ENCODE measurements at places on chromosomes 12 and 14.
A peak's percentile ranks its signal among the peaks of the same experiment; 100 is the strongest.

- no peak for DNase-seq
These were observed 23.7 kb downstream of the PPM1H start for GRCh38 chr12:62911286-62911685.

- no peak for DNase-seq
These were observed 165.9 kb downstream of the DERA start for GRCh38 chr12:16076970-16077522.

DNA sequence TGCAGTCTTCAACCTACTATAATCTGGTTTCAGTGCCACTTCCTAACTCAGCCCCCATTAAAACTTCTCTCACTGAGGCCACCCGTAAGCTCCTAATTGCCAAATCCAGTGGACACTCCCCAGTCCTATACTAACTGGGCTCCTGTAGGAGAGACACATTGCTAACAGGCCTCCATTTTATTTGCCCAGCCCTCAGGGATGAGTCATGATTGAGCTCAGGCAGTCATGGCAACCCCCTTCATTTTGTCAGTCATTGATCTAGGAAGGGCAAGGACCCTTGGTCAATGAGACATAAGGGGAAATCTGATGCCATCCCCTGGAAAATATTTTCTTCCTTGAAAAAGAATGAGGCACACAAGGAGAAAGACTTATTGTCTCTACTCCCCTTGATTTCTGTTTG, 70.1 kb upstream of the HIF1A start:
- DNase-seq, result no peak

- DNase-seq, result no peak
These were observed 84.1 kb upstream of the TRAF3 start for GRCh38 chr14:102693006-102693755.

DNA sequence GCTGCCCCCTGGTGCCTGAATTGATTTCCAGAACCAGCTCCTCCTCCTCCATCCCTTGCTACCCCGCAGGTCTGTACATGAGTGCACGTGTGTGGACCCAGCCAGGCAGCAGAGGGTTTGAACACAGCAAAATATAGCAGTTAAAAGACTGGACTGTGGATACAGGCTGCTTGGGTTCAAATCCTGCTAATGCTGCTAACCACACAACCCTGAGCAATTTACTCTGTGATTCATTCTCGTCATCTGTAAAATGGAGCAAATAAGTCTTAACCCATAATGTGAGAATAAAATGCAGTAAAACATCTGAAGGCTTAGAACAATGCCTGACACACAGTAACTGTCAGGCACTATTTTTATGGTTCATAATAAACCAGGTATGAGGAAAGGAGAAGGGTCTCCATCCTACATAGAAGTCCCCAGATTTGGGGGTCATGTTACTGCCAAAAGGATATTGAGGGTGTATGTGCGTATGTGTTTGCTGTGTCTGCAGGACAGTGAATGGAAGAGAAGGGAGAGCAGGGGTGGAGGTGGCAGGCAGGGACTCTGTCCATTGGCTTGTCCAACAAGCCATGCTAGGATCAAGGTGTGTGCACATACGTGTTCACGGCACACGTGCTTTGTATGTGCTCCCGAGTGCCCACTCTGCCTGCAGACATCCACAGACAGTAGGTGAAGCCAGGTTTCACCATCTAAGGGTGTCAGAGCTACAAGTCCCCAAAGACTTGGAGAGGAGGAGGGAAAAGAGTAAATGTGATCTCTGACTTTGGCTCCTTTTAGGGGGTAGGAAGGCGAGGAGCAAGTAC, 1.5 kb upstream of the STAT6 start:
- DNase-seq, result no peak

DNA sequence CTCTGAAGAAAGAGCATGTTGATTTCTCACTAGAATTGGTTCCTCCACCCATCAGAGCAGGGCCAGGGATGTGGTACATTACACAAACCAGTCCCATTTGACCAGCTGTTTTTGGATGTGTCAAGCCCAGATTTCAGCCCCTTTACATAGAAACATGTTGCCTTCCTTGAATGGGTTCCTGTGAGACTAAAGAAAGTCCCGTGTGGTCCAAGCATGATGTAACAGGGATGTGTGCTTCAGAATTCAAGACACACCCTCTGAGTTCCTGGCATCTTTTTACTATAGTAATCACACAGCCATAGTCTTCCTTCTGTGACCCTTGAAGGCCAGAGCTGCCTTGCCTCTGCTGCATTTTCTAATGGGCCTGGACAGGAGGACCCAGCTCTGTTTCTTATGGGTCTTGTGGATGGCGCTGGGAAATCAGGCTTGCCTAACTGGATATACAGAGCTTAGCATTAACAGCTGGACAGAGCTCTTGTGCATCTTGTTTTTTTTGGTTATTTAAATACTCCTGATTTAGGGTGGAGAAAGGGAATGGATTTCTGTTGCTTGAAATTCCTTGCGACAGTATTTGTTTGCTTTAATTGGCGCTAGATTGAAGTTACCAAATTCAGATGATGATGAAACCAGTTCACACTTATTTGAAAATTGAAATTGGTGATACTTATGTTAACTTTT, 341.0 kb downstream of the ZFP36L1 start:
- no peak for DNase-seq

DNA sequence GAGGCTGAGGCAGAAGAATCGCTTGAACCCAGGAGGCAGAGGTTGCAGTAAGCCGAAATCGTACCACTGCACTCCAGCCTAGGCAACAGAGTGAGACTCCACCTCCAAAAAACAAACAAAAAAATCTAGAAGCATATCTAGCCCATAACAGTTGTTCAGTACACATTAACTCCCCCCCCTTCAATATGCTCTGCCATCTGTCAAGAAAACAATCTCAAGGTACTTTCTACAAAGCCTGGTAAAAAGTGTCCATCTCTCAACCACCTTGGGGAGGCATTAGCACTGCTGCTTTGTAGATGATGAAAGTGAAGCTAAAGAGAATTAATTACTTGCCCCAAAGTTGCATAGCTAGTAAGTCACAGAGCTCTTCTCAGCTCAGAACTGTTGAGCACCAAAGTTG, 24.9 kb downstream of the LGALS3 start:
- DNase-seq, result no peak

- DNase-seq, result no peak
These were observed 73.9 kb downstream of the HSD17B6 start for GRCh38 chr12:56836800-56837663.

- no peak for DNase-seq
These were observed 1359.5 kb downstream of the AACS start for GRCh38 chr12:126424696-126425095.

- peak; percentile 10 for DNase-seq
These were observed 10.0 kb downstream of the LRCOL1 start for GRCh38 chr12:132600048-132601032.

GRCh38 chr14:105093038-105093430, 27.8 kb upstream of the GPR132 start:
- no peak for DNase-seq

DNA sequence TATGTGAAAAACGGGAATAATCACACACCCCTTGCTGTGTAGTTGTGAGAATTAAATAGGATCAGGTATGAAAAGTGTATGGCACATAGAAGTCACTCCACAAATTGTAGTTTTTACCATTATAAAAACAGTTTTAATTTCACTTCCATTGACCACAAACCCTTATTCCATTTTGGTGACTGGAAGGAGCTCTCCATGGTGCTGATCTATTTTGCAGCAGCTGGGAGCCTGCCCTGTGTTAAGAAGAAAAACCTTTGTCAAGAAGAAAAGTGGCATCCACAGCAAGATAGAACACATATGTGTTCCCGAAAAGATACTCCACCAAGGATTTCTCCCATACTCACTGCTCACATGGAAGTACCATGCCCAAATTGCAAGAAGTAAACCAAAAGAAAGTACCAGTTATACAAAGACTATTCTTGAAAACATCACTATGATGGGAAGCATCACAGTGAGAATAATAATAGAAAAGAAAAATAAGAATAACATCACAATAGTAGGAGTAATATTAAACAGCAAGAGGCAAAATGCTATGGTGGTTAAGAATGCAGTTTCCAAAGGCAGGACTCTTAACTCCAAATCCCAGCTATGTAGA, 58.7 kb downstream of the TUNAR start:
- DNase-seq, result no peak

DNA sequence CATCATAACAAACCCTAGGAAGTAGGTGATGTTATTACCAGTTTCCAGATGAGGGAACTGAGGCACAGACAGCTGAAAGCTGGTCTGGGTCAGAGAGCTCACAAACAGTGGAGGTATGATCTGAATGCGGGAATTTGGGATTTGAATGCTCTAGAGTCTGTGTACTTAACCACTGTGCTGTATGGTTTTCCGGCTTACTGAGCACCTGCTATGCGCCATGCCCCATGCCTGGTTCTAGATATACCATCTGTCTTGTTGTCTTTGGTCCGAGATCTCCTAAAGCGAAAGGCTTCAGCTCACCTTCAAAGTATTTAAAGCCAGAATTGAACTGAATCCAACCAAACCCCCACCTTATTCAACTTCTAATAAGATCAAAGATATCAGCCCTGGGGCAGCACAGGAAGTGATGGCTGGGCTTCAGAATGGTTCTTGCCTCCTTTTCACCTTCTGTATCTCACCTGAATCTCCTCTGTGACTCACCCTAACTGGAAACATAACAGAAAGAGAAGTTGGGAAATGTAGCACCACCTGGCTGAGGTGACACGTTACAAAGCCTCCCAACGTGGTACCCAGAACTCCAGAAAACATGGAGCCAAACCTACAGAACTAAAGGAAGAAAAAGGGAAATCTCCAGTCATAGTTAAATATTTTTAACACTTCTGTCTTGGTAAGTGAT, 54.3 kb downstream of the PRMT8 start:
- DNase-seq, result no peak

DNA sequence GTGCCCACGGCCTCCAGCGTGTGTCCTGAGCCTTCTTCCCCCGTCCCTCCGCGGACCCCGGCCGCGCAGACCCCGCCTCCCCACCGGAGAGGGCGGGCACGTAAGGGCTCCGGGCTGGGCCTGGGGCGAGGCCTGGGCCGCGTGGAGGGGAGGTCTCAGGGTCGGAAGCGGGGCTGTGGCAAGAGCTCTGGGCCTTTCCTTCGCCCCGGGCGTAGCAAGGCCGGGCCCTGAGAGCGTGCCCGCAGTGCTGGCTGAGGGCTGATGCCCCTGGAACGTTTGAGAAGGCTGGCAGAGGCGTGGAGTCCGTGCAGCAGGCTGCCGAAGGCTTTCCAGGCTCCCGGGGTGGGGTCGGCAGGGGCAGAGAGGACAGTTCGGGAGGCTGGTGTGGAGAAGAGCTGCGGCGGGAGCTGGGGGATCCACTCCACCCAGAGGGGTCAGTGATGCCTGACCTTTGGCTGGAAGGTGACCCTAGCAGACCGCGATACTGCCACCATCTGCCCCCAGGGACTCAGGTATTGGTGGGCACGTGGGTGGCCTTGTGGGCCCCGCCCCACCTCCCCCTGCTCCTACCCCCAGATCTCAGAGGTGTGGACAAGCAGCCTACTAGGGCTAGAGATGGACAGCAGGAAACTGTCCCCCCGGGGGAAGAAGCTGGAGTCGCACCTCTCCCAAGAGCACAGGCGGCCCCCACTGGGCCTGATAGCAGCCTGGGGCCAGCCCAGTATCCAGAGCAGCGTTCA, 558 bp downstream of the TEX22 start:
- no peak for DNase-seq

GRCh38 chr14:101113108-101113612, 209.6 kb upstream of the RTL1 start:
- no peak for DNase-seq

DNA sequence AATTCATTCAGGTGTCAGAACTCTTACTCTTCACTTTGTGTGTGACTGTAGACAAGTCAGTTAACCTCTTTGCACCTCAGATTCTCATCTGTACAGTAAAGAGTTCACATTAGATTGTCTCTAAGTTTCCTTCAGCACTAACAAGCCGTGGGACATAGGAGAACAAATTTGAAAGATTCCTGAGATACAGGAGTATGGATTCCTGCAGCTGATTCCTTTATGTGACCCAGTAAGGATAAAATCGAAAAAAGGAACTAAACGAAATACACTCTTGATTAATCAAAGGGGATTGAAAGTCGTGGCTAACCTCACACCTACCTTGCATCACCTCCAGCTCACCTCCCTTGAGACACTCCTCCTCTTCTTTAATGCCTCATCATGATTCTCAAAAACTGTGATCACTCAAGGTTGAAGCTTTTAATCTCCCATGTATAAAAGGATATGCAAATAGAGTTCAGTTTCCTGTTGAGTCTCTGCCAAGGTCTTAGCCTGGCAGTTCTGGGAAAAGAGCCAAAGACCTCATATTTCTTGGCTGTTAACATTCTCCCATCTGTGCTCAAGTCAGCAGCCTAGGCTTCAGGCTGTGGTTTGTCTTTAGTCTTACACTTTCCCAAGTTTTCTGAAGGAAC, 156.6 kb downstream of the DAD1 start:
- DNase-seq, result peak; percentile 40

DNA sequence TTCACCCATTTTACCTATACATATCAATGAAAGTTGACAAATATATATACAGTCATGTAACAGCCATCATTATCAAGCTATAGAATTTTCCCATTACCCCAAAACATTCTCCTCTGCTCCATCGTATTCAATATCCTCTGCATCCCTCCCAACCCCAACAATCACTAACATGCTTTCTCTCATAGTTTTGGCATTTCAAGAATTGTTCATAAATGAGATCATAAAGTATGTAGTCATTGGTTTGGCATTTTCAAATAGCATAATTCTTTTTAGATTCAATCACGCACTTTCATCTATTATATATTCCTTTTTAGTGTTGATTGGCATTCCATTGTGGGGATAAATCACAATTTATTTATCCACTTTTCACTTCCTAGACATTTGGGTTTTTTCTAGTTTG, 866.0 kb upstream of the TMEM132C start:
- DNase-seq, result no peak

GRCh38 chr14:26067786-26068459, 529.9 kb downstream of the NOVA1 start:
- DNase-seq, result no peak

DNA sequence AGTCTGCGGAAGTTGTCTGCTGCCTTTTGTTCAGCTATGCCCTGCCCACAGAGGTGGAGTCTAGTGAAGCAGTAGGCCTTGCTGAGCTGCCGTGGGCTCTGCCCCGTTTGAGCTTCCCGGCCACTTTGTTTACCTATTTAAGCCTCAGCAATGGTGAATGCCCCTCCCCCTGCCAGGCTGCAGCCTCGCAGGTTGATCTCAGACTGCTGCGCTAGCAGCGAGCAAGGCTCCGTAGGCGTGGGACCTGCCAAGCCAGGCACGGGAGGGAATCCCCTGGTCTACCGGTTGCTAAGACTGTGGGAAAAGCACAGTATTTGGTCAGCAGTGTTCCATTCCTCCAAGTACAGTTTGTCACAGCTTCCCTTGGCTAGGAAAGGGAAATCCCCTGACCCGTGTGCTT, 143.6 kb downstream of the DYRK2 start:
- DNase-seq, result no peak

DNA sequence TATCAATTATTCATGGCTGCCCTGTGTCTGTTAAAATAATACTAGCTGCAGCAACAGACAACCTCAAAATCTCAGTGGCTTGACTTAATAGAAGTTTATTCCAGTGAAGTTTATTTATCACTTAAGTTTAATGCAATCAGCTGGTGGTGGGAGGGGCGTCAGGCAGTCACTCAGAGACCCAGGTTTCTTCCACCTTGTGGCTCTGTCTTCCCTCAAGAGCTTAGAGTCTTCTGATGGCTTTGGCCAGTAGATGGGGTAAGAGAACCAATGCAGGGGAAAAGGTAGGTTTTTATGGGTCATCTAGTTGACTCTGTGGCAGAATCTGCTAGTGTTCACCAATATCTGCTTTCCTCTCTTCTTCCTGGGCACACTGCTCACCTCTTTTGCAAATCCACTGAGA, 668.9 kb downstream of the AACS start:
- DNase-seq, result no peak

- DNase-seq, result no peak
These were observed 58.5 kb downstream of the NUAK1 start for GRCh38 chr12:106080041-106080790.

GRCh38 chr14:59389936-59390335, 75.2 kb downstream of the GPR135 start:
- no peak for DNase-seq

All from caudate nucleus (tissue), 63 donors.